PC-3 (cell line): ENCODE measurements at places on chromosomes 2 and 18. TPM values are rescaled to one million over a fixed set of nuclear protein-coding genes. Genes with fewer than 3 reads are reported as not detected.
A peak's percentile ranks its signal among the peaks of the same experiment; 100 is the strongest.

DNA sequence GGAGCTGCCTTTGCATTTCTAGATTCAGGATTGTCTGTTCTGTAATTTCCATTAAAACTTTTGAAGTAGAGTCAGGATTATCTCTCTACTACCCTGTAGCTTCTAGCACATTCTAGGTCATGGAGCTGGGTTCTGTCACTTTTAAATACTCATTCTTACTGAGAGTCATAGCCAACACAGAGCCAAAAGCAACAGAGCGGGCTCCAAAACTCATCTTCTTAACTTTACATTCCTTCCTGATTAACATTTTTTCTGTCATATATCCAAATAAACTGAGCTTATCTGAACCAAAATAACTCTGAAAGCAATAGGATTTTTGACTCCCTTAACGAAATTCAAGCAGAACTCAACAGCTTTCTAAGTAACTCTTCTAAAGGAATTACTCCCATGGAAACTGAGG is 12.9 kb downstream of the PREPL start:
- peaks cover 8% of the 10 kb centered on the region; the same call in 1 of the 2 replicates for H3K36me3 ChIP-seq
- no peaks in the 10 kb centered on the region for H3K27me3 ChIP-seq
- no peaks in the 10 kb centered on the region for H3K4me1 ChIP-seq
- DNase-seq, result no peak
- H3K4me3 ChIP-seq, result no peak overlapping the region

- H3K4me3 ChIP-seq, result no peak overlapping the region
- peak; percentile 17 for DNase-seq
- H3K27me3 ChIP-seq, result peaks cover 46% of the 10 kb centered on the region
- H3K27ac ChIP-seq, result no peak overlapping the region
- no peaks in the 10 kb centered on the region for H3K36me3 ChIP-seq
Measured at GRCh38 chr18:25144820-25145219, 207.1 kb downstream of the ZNF521 start.

GRCh38 chr2:18925296-18925695 is 335.9 kb upstream of the NT5C1B start:
- peak; percentile 8 for DNase-seq
- H3K36me3 ChIP-seq, result no peaks in the 10 kb centered on the region
- H3K4me1 ChIP-seq, result peaks cover 9% of the 10 kb centered on the region; the same call in 1 of the 2 replicates
- no peak overlapping the region for H3K4me3 ChIP-seq
- no peak overlapping the region for H3K27ac ChIP-seq
- H3K27me3 ChIP-seq, result no peaks in the 10 kb centered on the region

- H3K4me1 ChIP-seq, result no peaks in the 10 kb centered on the region
- H3K27me3 ChIP-seq, result peaks cover 17% of the 10 kb centered on the region; the same call in 1 of the 2 replicates
- H3K36me3 ChIP-seq, result no peaks in the 10 kb centered on the region
- H3K4me3 ChIP-seq, result no peak overlapping the region
Measured at GRCh38 chr2:205822579-205822978, 140.3 kb downstream of the NRP2 start.

DNA sequence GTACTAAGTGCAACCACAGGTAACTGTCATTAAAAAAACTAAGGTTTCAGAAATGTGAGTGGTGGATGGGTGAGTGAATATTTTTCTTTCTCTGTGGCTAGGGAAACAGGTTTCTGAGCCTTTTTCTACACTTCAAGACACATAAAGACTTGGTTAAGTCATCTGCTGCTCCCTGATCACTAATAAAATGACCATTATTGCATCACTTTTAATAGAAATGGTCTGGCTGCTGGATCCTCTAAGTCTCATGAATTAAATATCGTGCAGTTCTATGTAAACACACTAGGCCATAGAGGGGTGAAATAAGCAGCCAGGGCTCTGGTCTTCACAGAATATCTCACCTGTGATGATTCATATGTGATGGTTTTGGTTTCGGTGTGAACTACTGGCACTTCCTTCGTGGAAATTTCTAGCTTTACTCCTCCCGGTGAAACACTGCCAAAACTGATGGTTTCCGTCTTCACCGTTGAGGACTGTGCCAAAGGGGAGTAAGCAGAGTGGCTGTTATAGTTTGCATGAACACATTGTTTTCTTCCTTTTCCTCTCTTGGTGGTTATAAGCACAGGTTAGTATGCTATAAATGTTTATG is 100.4 kb upstream of the ZBTB14 start:
- H3K27me3 ChIP-seq, result no peaks in the 10 kb centered on the region
- DNase-seq, result no peak
- H3K4me1 ChIP-seq, result no peaks in the 10 kb centered on the region
- no peaks in the 10 kb centered on the region for H3K36me3 ChIP-seq

- no peaks in the 10 kb centered on the region for H3K27me3 ChIP-seq
- no peak overlapping the region for H3K27ac ChIP-seq
Measured at GRCh38 chr2:13917958-13918357, 714.6 kb upstream of the LRATD1 start.

- H3K4me3 ChIP-seq, result no peak overlapping the region
- H3K27ac ChIP-seq, result no peak overlapping the region
- DNase-seq, result peak; percentile 6
- H3K4me1 ChIP-seq, result peaks cover 23% of the 10 kb centered on the region
Measured at GRCh38 chr2:107582487-107582886, 244.2 kb upstream of the RGPD4 start.

DNA sequence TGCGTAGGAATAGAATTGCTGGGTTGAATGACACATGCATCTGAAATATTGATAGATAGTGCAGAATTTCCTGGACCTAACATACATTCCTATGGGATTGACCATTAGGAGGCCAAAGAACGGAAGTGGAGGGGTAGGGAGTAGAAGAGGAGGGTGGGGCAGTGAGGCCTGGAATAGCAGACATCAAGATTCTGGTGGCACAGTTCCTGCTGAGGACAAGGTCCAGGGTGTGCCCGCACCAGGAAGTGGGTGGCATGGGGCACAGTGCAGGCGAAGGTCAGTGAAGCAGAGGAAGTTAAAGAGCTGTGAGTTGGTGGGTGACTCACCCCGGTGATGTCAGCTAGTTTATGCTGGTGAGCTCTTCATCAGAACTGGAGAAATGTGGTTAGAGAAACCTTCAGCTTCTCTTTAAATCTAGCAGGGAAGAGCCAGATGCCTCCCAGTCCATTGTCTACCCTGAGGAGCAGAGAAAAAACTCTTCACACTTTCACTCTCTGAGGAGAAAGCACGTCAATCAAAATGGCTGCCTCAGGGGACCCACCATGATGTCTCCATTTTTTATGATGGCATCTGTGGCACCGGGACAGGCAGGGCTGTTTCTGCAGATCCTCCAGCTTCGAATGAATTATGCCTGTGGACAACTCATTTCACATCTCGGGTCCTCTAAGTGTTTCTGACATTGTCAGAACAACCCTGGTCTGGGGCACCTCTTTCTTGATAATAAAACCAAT is 55.9 kb upstream of the CTLA4 start:
- peak overlapping the region; percentile 65 for H3K27ac ChIP-seq
- peaks cover 37% of the 10 kb centered on the region for H3K4me1 ChIP-seq
- no peaks in the 10 kb centered on the region for H3K27me3 ChIP-seq
- H3K36me3 ChIP-seq, result no peaks in the 10 kb centered on the region
- DNase-seq, result peak; percentile 93

DNA sequence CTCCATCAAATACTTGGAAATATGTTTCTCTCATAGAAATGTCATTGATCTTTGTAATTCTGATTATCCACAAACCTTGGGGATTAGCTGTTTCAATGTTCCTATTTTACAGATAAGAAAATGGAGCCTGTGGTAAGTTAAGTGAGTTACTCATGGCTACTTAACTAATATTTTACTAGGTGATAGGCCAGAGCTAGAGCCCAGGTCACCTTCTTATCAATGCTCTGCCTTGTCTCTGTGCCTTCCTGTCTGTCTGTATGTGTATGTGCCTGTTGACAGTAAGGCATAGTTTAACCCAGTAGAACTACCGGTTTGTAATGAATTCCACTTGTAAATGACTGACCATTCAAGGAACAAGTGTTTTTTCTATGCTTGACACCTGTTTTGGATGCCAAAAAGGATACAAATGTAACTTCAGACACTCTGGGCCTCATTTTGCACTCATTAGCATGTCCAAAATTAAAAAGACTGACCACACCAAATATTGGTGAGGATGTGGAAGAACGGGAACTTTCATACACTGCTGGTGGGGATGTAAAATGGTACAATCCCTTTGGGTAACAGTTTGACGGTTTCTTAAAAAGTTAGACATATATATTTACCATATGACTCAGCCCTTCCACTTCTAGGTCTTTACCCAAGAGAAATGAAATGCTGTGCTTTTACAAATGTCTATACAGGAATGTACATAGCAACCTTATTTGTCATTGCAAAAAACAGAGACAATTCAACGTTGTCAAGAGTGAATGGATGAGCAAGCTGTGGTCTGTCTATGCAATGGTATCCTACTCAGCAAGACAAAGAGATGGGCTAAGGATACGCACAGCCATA is 19.6 kb upstream of the IL1A start:
- H3K27me3 ChIP-seq, result no peaks in the 10 kb centered on the region
- peaks cover 26% of the 10 kb centered on the region for H3K4me1 ChIP-seq
- peak overlapping the region; percentile 93 for H3K27ac ChIP-seq
- H3K4me3 ChIP-seq, result peak overlapping the region; percentile 19; the same call in 1 of the 2 replicates
- H3K36me3 ChIP-seq, result no peaks in the 10 kb centered on the region

- no peak for DNase-seq
- H3K27me3 ChIP-seq, result no peaks in the 10 kb centered on the region
- no peak overlapping the region for H3K4me3 ChIP-seq
- H3K4me1 ChIP-seq, result peaks cover 9% of the 10 kb centered on the region
- no peak overlapping the region for H3K27ac ChIP-seq
- no peaks in the 10 kb centered on the region for H3K36me3 ChIP-seq
Measured at GRCh38 chr2:168345601-168346000, 98.2 kb upstream of the STK39 start.

DNA sequence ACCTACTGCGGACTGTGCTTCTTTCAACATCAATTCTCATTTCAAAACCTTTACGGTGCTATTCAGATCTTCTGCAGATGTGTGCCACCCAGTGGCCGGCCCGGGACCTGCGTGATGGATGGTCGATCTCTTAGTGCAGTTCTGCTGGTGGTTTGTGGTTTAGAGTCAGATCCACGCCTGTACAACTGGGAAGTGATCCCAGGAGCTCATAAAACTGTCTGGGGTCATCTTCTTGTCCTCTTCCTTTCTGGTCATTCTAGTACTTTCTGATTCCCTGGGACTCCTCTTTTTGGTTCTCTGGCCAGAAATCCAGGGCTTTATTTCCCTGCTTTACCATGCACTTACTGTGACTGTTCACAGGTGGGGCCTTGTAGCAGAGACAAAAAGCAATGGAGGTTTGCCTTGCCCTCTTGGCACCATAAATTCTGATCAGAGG is 15.8 kb upstream of the SELENOI start:
- no peak overlapping the region for H3K27ac ChIP-seq
- H3K36me3 ChIP-seq, result no peaks in the 10 kb centered on the region
- no peaks in the 10 kb centered on the region for H3K27me3 ChIP-seq
- DNase-seq, result peak; percentile 86

DNA sequence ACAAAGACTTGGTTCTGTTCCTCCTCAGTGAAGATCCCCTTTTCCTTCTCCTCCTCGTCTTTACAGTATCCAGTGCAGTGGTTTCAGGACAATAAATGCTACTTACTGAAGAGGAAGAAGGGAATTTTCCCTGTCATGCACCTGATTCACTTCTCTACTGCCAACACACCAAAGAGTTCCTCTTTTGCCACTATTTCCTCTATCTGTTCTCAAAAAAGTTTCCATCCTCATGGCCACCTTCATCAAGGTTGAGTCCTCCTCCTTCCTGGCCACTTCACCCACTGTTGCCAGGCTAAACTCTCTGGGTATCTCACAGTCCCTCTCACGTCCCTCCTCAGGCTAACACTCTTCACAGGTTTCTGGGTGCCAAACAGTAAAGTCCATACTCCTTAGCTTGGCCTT is 41.7 kb downstream of the PLEKHM3 start:
- no peak overlapping the region for H3K4me3 ChIP-seq
- no peaks in the 10 kb centered on the region for H3K27me3 ChIP-seq
- no peaks in the 10 kb centered on the region for H3K36me3 ChIP-seq
- H3K4me1 ChIP-seq, result no peaks in the 10 kb centered on the region
- H3K27ac ChIP-seq, result no peak overlapping the region
- no peak for DNase-seq

DNA sequence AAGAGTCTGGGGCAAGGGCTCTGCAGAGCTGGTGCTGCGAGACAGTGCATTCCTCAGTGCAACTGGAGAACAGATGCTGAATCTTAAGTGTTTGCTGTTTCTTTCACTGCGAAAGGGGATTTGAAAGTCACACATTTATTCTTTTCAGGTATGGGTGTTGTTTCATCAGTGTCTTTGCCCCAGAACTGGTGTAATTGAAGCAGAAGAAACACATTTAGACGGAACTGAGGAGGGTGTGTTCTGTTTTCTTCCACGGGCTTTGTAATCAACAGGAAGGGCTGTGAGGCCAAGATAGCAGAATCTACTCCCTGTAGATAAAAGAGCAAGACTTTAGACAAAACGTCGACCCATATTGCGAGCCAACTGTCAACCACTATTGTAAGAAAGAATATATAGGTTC is 151.9 kb downstream of the EPHA4 start:
- no peak for DNase-seq
- no peaks in the 10 kb centered on the region for H3K27me3 ChIP-seq
- H3K4me1 ChIP-seq, result peaks cover 12% of the 10 kb centered on the region
- no peaks in the 10 kb centered on the region for H3K36me3 ChIP-seq

- H3K4me1 ChIP-seq, result no peaks in the 10 kb centered on the region
- H3K36me3 ChIP-seq, result no peaks in the 10 kb centered on the region
Measured at GRCh38 chr18:57077005-57077765, 69.7 kb upstream of the BOD1L2 start.

- peaks cover 11% of the 10 kb centered on the region for H3K4me1 ChIP-seq
- H3K27ac ChIP-seq, result no peak overlapping the region
- DNase-seq, result no peak
- H3K4me3 ChIP-seq, result no peak overlapping the region
Measured at GRCh38 chr2:61263830-61264229, 101.8 kb downstream of the C2orf74 start.

KYNU gene
- total RNA-seq, result 1.1 and 2.3 TPM in 2 replicates

GKN1 gene
- not detected in 2 replicates for total RNA-seq

MTX2 gene
- total RNA-seq, result 33.3 and 54.5 TPM in 2 replicates

CDH20 gene
- not detected in 2 replicates for total RNA-seq

PSMA8 gene
- total RNA-seq, result not detected in 2 replicates

DNAJC5G gene
- not detected in 2 replicates for total RNA-seq

MAP3K19 gene
- not detected in 2 replicates for total RNA-seq

FAM110C gene
- total RNA-seq, result 5.0 and 6.8 TPM in 2 replicates
